ENCODE measurements at places on chromosomes 5 and 9. TPM values are rescaled to one million over a fixed set of nuclear protein-coding genes. Genes with fewer than 3 reads are reported as not detected.

DNA sequence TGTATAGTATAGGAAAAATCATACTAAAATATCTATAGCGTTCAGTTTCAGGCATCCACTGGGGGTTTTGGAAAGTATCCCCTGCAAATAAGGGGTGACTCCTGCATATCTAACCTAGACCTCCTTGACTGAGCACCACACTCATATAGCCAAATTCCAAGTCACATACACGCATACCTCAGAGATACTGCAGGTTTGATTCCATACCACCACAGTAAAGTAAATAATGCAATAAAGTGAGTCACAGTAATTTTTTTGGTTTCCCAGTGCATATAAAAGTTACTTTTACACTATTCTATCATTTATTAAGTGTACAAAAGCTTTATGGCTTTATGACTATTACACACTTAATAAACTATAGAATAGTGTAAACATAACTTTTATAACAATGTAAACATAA lies 151.3 kb downstream of the CCDC192 start:
- H3K27me3 ChIP-seq, result no peaks in the 10 kb centered on the region
- no peak overlapping the region for H3K27ac ChIP-seq
- H3K4me3 ChIP-seq, result no peak overlapping the region
- no peaks in the 10 kb centered on the region for H3K4me1 ChIP-seq

- H3K4me3 ChIP-seq, result no peak overlapping the region
- H3K4me1 ChIP-seq, result peaks cover 98% of the 10 kb centered on the region
- H3K27ac ChIP-seq, result peak overlapping the region; percentile 59
- H3K27me3 ChIP-seq, result no peaks in the 10 kb centered on the region
- H3K36me3 ChIP-seq, result no peaks in the 10 kb centered on the region
- DNase-seq, result no peak
Measured at GRCh38 chr5:39186289-39186688, 33.1 kb downstream of the FYB1 start.

- no peak overlapping the region for H3K27ac ChIP-seq
- no peak for DNase-seq
- no peaks in the 10 kb centered on the region for H3K36me3 ChIP-seq
- no peaks in the 10 kb centered on the region for H3K27me3 ChIP-seq
- no peaks in the 10 kb centered on the region for H3K4me1 ChIP-seq
- no peak overlapping the region for H3K4me3 ChIP-seq
Measured at GRCh38 chr5:8053270-8053669, 184.3 kb downstream of the MTRR start.

GRCh38 chr5:141208478-141208877 lies at the start of gene PCDHB12:
TSS of gene PCDHB12 (plus strand) at chr5:141208719. CDS start at chr5:141208908, 189 bp downstream.
- peaks cover 13% of the 10 kb centered on the region for H3K27me3 ChIP-seq
- H3K4me3 ChIP-seq, result no peak within 1 kb of the TSS
- H3K36me3 ChIP-seq, result no peaks in the 10 kb centered on the region
- H3K27ac ChIP-seq, result no peak within 1 kb of the TSS
- no peaks in the 10 kb centered on the region for H3K4me1 ChIP-seq
- no peak for DNase-seq

DNA sequence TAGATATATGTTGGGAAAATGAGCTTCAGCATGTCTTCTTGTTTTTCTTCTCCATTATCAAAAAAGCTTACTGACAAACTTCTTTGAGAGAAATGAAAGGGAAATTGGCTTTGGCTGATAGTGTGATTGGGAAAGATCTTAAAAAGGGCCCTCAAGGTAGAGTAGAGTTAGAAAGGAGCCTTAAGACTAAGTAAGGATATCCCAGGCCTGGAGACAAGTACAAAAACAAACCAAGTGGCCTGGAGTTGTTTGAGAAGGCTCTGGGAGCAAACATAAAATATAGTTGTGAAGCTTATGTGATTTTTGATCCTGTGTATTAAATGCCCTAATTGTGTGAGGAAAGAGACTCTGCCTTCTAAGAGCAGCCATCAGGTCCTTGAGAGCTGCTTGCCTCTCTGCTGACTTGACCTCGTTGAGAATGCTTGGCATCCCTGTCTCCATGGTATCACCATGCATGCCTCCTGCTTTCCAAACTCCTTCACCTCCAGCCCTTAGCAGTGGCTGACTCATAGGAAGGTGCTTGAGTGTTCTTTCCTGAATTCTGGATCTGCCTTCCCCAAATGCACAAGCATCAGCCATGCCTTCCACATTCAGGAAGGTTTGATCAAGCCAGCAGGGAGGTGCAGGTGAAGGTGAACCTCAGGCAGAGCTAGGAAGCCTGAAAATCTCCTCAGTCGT lies 78.9 kb downstream of the SMARCA2 start:
- H3K4me1 ChIP-seq, result no peaks in the 10 kb centered on the region
- H3K27me3 ChIP-seq, result no peaks in the 10 kb centered on the region
- no peak for DNase-seq

DNA sequence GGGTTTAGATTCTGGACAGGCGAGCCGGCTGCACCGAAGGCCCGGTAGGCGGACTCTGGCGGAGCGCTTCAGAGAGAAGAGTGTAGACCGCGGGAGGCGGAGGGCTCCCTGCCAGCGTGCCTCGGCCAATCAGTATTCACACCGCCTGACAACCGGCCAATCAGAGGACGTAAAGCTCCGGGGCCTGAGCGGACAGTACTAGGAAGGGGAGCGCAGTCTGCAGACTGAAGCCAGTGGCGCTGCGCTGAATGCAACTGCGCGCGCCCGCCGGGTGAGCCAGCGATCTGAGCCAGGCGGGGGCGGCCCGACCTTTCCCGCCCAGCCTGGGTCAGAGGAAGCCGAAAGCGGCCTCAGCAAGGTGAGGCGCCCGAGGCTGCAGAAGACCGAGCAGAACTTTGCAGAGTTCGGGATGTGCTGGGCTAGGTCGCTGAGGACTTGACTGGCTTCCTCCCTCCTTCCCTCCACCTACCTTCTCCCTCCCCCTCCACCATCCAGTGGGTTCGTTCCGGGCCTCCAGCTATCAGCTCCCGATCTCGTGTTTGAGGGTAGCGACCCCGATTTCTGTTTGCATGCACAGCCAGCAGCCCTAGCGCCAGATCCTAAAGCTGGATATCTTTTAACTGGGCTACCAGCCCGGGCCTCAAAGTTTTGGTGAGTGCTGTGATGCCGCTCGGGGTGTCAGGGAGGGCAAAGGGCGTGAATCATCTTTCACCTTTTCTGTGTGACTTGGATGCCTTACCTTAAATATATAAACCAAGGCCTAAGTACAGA lies at the start of gene DMRT2:
Gene DMRT2 (plus strand): TSS at position 233 of the 771 bp plus-strand sequence. CDS start 1,257 bp downstream, outside the sequence.
- DNase-seq, result no peak
- H3K27ac ChIP-seq, result no peak within 1 kb of the TSS
- peaks cover 35% of the 10 kb centered on the region for H3K4me1 ChIP-seq
- peaks cover 58% of the 10 kb centered on the region for H3K27me3 ChIP-seq
- no peak within 1 kb of the TSS for H3K4me3 ChIP-seq

GRCh38 chr9:97860451-97861147 lies 7.6 kb downstream of the FOXE1 start:
- no peak overlapping the region for H3K27ac ChIP-seq
- H3K4me3 ChIP-seq, result no peak overlapping the region
- DNase-seq, result no peak
- peaks cover 13% of the 10 kb centered on the region for H3K4me1 ChIP-seq
- H3K36me3 ChIP-seq, result no peaks in the 10 kb centered on the region
- peaks cover 38% of the 10 kb centered on the region for H3K27me3 ChIP-seq

GRCh38 chr5:135833961-135834638 lies 363 bp upstream of the SLC25A48 start:
- H3K4me3 ChIP-seq, result no peak overlapping the region
- no peaks in the 10 kb centered on the region for H3K36me3 ChIP-seq
- no peaks in the 10 kb centered on the region for H3K4me1 ChIP-seq
- no peak for DNase-seq
- no peak overlapping the region for H3K27ac ChIP-seq

GRCh38 chr5:89270901-89271300 lies 387.9 kb upstream of the MEF2C start:
- DNase-seq, result no peak
- no peaks in the 10 kb centered on the region for H3K4me1 ChIP-seq
- no peak overlapping the region for H3K27ac ChIP-seq
- no peaks in the 10 kb centered on the region for H3K36me3 ChIP-seq

DNA sequence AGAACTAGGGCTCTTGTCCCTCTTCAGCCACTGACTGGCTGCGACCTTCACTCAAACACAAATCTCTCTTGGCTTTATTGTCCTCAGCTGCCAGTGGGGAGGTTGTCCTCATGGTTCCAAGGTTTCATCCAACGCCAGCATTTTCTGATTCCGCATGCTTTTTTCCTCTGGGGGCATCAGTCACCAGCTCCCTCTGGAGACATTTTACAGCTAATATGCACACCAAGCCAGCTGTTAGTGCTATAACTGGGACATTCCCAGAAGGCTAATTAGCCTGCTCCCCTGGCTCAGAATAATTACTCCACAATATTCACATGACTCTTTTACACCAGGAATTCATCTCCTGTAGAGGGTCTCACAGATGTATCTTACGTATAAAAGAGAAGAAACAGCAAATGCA lies 193.6 kb upstream of the ANKRD55 start:
- no peak overlapping the region for H3K4me3 ChIP-seq
- DNase-seq, result no peak
- no peaks in the 10 kb centered on the region for H3K36me3 ChIP-seq
- no peaks in the 10 kb centered on the region for H3K4me1 ChIP-seq

DNA sequence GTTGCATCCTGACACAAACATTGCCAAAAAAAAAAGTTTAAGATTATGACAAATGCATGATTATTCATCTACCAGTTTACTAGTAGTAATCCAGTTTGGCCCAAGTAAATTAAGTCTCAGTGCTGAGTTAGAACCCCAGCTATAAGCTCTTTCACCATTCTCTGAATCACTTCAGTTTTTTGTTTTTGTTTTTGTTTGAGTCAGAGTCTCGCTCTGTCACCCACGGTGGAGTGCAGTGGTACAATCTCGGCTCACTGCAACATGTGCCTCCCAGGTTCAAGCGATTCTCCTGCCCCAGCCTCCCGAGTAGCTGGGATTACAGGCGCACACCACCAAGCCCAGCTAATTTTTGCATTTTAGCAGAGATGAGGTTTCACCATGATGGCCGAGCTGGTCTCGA lies 1.5 kb upstream of the PCYOX1L start:
- no peak overlapping the region for H3K4me3 ChIP-seq
- peaks cover 80% of the 10 kb centered on the region for H3K4me1 ChIP-seq
- H3K27ac ChIP-seq, result no peak overlapping the region
- peaks cover 35% of the 10 kb centered on the region for H3K36me3 ChIP-seq
- no peaks in the 10 kb centered on the region for H3K27me3 ChIP-seq
- no peak for DNase-seq

DNA sequence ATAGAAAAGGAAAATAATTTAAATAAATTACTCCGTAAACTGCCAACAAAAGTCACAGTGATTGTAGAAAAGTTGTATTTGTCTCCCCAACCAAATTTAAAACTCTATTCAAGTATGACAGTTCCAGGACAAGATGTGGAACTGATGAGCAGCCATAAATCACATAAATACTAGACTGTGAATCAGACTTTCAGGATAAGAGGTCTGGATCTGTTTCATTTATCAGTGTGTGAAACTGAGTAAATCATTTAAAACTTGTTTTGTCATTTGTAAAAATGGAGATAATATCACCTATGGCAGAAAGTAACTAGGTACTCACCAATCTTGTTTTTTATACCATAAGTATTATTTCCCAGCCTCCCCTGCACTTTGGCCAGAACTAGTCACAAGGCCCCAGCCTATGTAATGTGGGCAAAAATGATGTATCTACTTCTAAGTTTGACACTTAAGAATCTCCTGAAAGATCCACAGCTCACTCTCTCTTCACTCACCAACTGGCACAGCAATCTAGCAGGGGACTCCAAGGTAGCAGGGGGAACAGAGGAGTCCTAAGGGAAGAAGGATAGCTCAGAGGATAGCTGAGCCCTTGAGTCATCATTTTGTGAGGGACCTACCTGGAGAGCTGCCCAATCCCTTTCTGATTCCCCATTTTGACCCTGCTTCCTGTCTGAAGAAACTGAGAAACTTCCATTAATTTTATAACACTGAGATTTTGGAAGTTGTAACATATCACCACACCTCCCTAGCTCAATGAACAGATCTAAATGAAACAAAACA lies 31.6 kb downstream of the TMEM161B start:
- H3K27ac ChIP-seq, result no peak overlapping the region
- H3K4me3 ChIP-seq, result no peak overlapping the region
- no peaks in the 10 kb centered on the region for H3K27me3 ChIP-seq
- no peaks in the 10 kb centered on the region for H3K4me1 ChIP-seq

DNA sequence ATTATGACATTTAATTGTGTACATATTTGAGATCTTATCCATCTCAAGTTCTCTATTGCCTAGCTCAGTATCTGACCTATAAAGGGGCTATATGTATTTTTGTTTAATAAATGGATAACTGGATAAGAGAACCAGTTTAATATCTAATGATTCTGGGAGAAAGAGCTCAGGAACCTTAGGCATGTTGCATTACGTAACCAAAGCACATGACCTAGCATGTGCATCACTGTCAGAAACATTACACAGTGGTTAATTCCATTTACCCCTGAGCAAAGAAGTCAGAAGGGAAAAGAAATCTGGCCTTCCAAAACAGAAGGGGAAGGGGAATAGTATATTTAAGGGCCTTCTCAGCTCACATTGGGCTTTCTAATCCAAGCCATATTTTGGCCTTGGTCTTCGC lies 12.3 kb downstream of the PAPPA start:
- H3K4me3 ChIP-seq, result no peak overlapping the region
- no peaks in the 10 kb centered on the region for H3K27me3 ChIP-seq
- no peaks in the 10 kb centered on the region for H3K4me1 ChIP-seq

- H3K4me1 ChIP-seq, result no peaks in the 10 kb centered on the region
- H3K36me3 ChIP-seq, result no peaks in the 10 kb centered on the region
- no peak overlapping the region for H3K27ac ChIP-seq
- H3K4me3 ChIP-seq, result no peak overlapping the region
- no peaks in the 10 kb centered on the region for H3K27me3 ChIP-seq
- no peak for DNase-seq
Measured at GRCh38 chr9:89853161-89853560, 248.3 kb downstream of the GADD45G start.

IFNA13 gene
- not detected for total RNA-seq

ERP44 gene
- total RNA-seq, result 17.0 TPM

FBXW5 gene
- 123 TPM for total RNA-seq

OTP gene
- total RNA-seq, result not detected

LCN12 gene
- total RNA-seq, result 0.72 TPM

CNTNAP3 gene
- not detected for total RNA-seq

ANKRD20A1 gene
- 1.6 TPM for total RNA-seq

ACOT12 gene
- total RNA-seq, result 0.41 TPM
